ENCODE measurements at places on chromosomes 3 and 15.

DNA sequence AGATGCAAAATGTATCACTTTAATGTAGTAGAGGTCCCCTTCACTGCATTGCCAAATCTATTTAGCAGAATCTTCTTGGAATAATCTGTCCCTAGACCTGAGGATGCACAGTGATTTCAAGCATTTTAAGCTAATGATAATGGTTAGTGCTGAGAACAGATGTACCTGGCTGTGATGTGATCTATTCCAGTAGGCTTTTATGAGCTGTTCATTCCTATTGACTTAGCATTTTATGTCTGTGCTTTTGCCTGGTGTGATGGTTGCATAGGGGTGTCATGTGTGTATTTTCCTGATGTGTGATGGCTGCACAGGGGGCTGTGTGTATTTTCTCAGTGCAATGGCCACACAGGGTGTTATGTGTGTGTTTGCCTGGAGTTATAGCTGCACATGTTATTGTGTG is 272.9 kb downstream of the TIGIT start:
- DNase-seq = no peak

DNA sequence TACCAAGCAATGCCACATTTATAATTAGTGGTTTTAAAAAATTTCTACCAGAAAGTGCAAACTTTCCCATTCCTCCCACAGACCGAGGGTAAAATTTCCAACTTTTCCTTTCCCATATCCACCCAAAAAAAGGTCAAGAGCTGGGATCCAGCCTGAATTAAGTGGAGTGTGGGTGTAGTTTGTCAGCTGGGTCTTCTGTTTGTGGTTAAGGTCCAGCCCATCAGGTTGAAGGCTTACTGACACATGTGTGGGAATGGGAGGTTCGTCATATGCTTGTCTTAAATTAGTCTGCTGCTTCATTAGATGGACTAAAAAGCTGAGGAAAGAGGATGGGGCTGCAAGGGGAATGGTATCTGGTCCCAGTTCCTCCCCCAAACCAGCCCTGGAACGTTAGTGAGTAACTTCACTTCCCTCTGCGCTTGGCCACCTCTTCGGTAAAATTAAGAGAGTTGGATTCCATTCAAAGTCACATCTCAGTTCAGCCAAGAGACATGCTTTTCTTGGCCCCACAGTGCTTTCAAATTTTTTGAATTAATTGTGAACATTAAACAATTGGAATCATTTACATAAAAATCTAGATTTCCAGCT is 59.0 kb upstream of the PLCL2 start:
- DNase-seq = no peak

- no peak for DNase-seq
Observed at GRCh38 chr3:55619046-55619808, 132.1 kb upstream of the WNT5A start.

DNA sequence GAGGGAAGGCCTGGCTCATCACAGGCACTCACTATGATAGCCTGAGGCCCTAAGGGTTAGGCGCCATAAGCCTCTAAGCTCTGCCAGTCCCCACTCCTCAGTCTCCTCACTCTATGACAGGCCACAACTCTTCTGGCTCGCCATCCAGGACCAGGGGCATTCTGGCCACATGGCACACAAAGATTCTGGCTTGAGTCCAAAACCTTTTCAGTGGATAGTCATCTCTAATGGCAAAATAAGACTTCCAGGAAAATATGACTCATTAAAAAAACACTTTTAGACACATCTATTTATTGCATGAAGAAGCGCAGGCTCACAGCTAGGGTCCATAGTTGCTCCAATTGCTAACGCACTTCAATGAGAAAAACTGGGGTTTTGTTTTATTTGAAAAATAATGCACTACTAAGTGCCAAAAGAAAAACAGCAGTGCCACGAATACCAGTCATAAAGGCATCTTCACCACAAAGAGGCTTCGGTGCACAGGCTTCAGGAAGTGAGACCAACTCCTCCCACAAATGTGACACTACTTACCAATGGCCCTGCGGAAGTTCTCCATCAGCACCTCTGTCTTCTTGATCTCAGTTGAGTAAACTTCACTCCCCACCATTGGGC is 11.1 kb downstream of the RUVBL1 start:
- no peak for DNase-seq

GRCh38 chr15:81111510-81112470 is 22.3 kb upstream of the CFAP161 start:
- DNase-seq = no peak

Measured in CD14-positive monocyte (primary cell).